ENCODE measurements at places on chromosomes 6 and 20.
A peak's percentile ranks its signal among the peaks of the same experiment; 100 is the strongest.

- DNase-seq: no peak
These were observed 234.3 kb downstream of the PACRG start for GRCh38 chr6:162962093-162962492.

- DNase-seq: no peak
These were observed 208.8 kb upstream of the PLCB4 start for GRCh38 chr20:8860011-8860495.

- DNase-seq: no peak
These were observed 126.0 kb downstream of the RNASET2 start for GRCh38 chr6:166830185-166830890.

GRCh38 chr20:49216991-49217578 lies 2.1 kb upstream of the DDX27 start:
- DNase-seq: peak; percentile 85

DNA sequence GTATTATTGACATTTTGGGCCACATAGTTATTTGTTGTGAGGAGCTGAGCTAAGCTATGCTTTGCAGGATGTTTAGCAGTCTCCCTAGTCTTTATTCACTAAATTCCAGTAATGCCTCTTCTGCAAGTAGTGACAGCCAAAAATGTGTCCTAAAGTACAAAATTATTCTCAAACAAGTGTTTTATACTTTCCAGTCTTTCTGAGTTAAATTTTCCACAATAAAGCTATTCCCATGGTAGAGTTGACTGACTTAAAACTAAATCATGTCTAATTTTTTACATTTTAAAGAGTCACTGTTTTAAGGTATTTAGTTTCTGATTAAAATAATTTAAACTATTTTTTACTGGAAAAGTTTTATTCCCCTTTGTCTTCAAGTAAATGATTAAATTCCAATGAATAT lies 717.8 kb upstream of the HS3ST5 start:
- DNase-seq: no peak

DNA sequence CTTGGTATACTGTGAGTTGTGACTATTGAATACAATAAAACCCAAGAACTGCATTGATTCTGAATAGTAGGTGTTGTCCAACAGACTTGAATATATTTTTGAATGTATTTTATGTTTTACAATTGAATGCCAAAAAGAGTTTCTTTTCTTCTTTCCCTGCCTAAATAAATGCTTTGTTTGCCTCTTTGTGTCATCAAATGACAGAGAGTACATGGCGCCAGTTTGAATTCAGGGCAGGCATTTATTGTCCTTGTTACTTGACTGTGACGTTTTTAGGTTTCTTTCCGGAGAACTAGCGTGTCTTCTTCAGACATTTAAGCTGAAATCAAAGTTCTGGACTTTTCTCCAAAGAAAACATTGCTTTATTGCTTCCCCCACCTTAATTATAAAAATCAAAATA lies 16.6 kb downstream of the KIF3B start:
- no peak for DNase-seq

GRCh38 chr20:15576411-15576810 lies 996.8 kb downstream of the KIF16B start:
- no peak for DNase-seq

GRCh38 chr20:48818481-48818987 lies 9.3 kb downstream of the PREX1 start:
- no peak for DNase-seq

DNA sequence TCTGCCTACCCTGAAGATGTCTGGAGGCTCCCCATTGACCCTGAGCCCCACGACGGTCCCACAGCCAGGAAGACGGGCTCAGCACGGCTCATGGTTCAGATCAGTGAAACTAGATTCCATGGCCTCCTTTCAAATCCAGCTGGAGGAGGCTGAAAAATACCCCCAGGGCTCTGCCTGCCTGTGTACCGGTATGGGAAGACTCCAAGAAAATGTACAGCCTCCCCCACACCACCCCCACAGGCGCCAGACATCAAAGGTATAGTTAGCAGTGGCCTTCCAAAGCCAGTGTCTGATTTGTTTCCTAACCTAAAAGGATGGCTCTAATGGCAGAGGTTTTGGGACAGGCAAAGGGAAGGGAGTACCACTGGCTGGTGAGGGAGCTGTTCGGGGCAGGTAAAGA lies 86.2 kb upstream of the SNAP25 start:
- DNase-seq: no peak

Data from NCI-H1105 (cell line).